ENCODE measurements at places on chromosomes 5 and 9.

- no peak for DNase-seq
Observed at GRCh38 chr9:131641618-131642495, 96.5 kb downstream of the PRRT1B start.

- no peak for DNase-seq
Observed at GRCh38 chr9:83960991-83961390, 19.0 kb downstream of the HNRNPK start.

GRCh38 chr9:673264-673965 is 168.1 kb upstream of the DMRT1 start:
- DNase-seq = no peak

DNA sequence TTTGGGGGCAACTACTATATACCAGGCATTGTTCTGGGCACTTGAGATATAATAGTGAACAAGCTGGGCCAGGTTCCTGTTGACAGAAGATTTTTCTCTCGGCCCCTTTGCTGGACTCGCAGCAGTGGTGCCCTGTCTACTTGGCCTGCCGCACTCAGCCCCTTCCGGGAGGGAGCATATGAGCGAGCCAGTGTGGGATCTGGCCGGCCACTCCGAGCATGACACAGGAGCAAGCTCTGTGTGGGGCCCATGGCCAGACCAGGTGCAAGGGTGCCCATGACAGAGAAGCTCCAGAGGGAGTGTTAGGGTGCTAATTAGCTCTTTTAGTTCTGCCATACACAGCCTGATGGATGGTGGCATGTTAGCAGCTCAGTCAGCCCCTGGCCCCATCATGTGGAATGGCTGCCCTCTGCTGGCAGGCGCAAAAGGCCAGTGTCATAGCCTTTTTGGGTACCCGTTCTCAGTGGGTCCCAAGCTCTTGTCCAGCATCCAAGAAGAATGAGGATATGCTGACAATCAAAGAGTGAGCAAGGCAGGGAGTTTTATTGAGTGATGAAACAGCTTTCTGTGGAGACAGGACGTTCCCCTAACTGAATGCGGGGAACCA is 9.3 kb upstream of the KIF4B start:
- DNase-seq = peak; percentile 52

DNA sequence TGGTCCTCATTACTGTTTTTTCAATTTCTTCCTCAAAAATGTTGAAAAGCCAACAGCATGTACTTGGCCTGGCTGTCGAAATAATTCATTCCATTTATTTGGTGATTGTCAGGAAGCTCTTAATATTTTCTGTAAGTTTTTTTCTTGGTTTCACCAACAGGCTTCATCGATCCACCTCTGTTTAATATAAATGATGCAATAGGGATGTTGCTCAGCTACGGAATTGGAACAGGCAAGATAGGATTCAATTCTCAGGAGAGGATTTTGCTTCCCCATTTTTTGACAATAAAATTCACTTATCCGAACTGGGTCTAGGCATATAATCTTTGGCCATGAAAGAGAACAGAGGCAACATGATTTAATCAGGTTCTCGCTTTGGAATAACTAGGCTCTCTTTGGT is 30.8 kb downstream of the C5 start:
- DNase-seq = no peak

GRCh38 chr5:76617229-76617628 is 6.0 kb downstream of the F2RL2 start:
- DNase-seq = no peak

GRCh38 chr5:5139336-5139776 is 774 bp upstream of the ADAMTS16 start:
- DNase-seq = no peak

DNA sequence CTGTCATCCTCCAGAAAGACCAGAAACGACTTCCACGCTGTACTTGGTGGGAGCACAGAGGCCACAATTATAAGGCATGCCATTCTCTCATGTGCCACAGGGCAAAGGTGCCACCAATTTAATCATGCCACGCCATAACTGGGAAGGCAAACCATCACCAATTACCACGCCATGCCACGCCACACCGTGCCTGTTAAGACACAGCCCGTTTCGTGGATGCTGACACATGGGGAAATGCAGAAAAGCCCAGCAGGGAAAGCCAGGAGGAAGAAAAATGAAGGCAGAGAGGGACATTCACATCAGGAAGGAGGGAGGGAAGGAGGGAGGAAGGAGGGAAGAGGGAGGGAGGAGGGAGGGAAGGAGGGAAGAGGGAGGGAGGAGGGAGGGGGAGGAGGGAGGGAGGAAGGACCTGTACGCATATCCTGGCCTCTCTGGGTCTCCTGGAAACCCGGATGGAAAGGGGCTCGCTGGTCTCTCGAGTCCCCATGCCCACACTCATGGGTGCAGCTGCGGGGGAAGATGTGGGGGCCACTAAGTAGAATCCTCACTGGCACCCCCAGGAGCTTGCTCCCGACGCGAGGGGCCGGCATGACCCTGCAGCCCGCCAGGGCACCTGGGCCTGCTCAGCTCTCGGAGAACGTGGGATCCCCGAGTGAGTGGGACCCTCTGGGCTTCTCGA is 61.7 kb upstream of the UBAC1 start:
- DNase-seq = no peak

GRCh38 chr5:16976625-16977008 is 40.5 kb upstream of the MYO10 start:
- no peak for DNase-seq

DNA sequence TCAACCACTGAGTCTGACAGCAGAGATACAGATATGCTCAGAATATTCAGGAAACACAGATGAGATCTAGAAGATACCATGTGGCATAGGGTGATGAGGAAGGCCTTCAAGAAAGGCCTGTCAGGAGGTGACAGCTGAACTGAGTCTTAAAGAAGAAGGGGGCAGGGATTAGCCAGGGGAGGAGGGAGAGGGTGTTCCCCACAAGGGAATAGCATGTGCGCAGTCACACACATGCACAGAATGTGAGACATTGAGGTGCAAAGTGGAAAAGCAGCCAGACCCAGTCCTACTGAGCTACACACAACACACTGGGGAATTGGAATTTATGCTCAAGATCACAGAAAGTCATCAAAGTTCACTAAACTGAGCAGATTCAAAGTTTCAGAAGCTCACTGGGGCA is 3.0 kb upstream of the SLC25A48 start:
- no peak for DNase-seq

GRCh38 chr5:95959051-95959887 is 2.4 kb downstream of the ELL2 start:
- DNase-seq = peak; percentile 61

GRCh38 chr9:98709968-98710965 is 1.5 kb upstream of the GABBR2 start:
- DNase-seq = peak; percentile 44

DNA sequence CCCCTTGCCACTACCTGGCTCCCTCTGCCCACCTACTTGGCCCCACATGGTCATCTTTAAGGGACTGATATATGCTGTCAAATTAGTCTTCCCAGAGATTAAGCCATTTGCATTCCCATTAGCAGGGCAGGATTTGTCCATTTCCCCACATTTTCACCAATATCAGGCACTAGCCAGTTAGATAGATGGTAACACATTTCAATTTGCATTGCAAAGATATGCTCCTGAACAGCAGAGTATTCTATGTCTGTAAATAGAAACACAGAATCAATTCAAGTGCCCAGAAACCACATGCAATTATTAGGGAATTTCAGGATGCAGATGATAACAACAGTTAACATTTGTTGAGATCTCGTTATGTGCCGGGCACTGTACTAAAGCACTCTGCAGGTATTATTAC is 92.6 kb upstream of the IL12B start:
- DNase-seq = no peak

DNA sequence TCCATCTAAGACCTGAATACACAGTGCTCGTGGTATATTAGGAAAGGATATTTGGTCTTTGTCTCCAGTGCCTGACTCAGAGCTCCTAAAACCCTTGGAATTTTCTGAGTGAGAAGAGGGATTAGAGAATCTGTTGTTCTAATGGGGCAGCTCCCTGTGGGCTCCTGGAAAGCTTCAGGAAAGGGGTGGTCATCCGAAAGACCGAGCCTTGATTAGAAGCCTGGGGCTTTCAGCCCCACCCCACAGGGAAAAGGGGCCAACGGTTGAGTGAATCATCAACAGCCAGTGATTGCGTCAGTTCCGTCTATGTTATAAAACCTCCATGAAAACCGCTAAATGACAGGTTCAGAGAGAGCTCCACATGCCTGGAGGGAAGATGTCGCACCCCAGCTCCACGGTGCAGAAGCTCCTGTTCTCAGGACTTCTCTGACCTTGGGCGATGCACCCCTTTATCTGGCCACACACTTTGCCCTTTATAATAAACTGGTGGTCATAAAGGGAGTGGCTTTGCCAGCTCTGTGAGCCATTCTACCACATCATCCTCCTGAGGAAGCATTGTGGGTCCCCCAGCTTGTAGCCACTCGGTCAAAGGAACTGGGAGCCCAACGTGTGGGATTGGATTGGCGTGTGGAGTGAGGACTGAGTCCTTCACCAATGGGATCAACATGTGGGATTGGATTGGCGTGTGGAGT is 71.0 kb upstream of the ICE1 start:
- DNase-seq = no peak

DNA sequence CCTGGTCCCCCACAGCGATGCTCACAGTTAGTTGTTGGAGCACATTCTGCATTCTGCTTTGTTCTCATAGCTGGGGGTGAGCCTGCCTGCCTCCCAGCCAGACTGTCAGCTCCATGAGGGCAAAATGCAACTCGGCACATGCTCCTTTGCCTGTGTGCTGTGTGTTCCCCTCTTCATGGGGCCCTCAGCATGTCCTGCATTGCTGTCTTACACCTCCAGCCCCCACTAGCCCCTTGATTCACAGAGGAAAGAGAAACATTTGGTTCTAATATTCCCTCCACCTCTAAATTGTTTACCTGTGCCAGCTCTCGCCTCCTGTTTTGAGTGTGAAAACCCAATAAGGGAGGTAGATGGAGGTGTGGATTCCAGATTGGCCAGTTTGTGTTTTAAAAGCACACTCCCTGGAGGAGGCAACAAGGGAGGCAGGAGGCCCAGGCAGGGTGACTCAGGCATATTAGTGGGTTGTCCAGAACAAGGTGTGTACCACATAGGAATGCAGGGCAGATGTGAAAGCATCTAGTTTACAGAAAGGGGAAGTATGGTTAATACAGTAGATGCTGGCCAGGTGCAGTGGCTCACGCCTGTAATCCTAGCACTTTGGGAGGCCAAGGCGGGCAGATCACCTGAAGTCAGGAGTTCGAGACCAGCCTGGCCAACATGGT is 224.6 kb downstream of the AGTPBP1 start:
- DNase-seq = no peak

GRCh38 chr9:127463911-127464310 is 12.6 kb downstream of the LRSAM1 start:
- DNase-seq = no peak

All from RKO (cell line).